ENCODE measurements at places on chromosomes 2 and 18. TPM values are rescaled to one million over a fixed set of nuclear protein-coding genes. Genes with fewer than 3 reads are reported as not detected.
A peak's percentile ranks its signal among the peaks of the same experiment; 100 is the strongest.

The CRYGA gene
- total RNA-seq = not detected

The GNLY gene
- 0.84 TPM for total RNA-seq

The SLC9A4 gene
- not detected for total RNA-seq

The SLC40A1 gene
- total RNA-seq = 80.9 TPM

The CERKL gene
- 0.17 TPM for total RNA-seq

The KIAA1328 gene
- 13.1 TPM for total RNA-seq

The C2orf74 gene
- total RNA-seq = 29.7 TPM

The ANKRD62 gene
- not detected for total RNA-seq

DNA sequence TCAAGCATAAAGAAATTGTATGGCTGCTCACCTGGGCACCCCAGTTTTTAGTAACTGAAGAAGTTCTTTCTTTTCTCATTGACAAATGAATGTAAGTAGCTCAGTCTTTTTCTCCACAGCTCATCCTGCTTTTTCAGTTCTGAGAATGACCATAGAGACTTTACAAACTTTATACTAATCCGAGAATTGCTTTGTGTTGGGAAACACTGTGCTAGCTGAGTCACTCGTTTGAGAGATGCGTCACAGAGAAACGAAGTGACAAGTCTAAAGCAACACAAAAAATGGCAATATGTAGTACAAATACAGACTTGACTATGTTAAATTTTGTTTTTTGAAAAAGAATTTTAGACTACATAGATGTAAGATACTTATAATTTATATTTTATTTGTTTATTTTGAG, 9.0 kb downstream of the LRRTM4 start:
- H3K27ac ChIP-seq = no peak overlapping the region
- H3K27me3 ChIP-seq = no peaks in the 10 kb centered on the region
- H3K4me1 ChIP-seq = no peaks in the 10 kb centered on the region
- H3K4me3 ChIP-seq = no peak overlapping the region
- no peak for DNase-seq

GRCh38 chr2:191857259-191857805, 10.4 kb upstream of the CAVIN2 start:
- peaks cover 23% of the 10 kb centered on the region for H3K4me1 ChIP-seq
- DNase-seq = no peak
- no peak overlapping the region for H3K4me3 ChIP-seq
- no peaks in the 10 kb centered on the region for H3K36me3 ChIP-seq

DNA sequence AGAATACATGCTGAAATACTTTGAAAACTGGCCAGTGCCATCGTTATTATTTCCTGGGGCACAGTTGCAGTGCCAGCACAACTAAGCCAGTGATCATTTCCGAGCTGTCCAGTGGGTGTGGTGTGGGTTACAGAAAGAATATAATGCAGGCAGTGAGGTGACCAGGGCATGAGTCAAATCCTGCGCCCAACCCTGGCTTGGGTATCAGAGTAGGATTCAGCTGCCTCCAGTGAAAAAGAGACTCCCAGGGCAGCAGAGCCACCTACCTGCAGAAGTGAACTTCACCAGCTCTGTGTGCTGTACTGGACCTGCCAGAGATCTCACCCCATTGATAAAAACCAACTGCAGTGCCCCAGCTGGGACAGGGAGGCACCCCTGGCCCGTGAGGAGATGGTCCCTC, 18.0 kb downstream of the SLC9A2 start:
- H3K36me3 ChIP-seq = no peaks in the 10 kb centered on the region
- H3K27me3 ChIP-seq = peaks cover 10% of the 10 kb centered on the region
- H3K4me1 ChIP-seq = no peaks in the 10 kb centered on the region
- DNase-seq = no peak
- no peak overlapping the region for H3K27ac ChIP-seq

DNA sequence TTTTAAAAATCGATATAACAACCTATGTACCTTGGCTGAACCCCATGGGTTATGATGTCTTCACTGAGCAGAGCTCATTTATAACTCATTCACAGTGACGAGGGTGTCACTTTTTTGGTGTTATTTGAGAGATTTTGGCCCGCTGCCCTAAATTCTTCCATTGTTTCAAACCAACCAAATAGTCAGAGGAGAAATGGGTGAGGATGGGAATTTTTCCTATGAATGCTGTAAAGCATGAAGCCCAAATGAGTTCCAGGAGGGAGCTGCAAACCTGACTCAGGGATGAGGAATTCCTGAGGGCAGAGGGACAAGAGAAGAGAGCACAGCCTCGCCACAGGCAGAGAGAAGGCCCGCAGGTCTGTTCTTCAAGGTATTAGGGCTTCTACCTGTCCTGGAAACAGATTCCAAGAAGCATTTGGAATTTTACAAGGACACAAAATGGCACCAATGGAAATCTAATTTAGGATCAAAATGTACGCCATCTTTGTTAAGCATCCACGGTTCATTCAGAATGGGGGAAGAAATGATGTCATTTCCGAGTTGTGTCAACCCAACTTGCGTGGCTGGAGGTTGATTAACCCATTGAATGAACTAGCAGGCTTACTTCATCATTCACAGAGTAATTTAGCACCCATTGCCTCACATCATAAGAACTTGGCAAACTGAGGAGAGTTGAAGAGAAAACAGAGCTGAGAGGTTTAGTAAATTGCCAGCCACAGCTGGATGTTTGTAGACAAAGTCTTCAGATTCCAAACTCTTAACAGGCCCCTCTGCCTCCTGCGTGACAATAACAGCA, 133.5 kb downstream of the LAMA3 start:
- peaks cover 19% of the 10 kb centered on the region for H3K4me1 ChIP-seq
- H3K27ac ChIP-seq = peak overlapping the region; percentile 11
- no peaks in the 10 kb centered on the region for H3K27me3 ChIP-seq
- peak; percentile 31 for DNase-seq
- no peaks in the 10 kb centered on the region for H3K36me3 ChIP-seq

DNA sequence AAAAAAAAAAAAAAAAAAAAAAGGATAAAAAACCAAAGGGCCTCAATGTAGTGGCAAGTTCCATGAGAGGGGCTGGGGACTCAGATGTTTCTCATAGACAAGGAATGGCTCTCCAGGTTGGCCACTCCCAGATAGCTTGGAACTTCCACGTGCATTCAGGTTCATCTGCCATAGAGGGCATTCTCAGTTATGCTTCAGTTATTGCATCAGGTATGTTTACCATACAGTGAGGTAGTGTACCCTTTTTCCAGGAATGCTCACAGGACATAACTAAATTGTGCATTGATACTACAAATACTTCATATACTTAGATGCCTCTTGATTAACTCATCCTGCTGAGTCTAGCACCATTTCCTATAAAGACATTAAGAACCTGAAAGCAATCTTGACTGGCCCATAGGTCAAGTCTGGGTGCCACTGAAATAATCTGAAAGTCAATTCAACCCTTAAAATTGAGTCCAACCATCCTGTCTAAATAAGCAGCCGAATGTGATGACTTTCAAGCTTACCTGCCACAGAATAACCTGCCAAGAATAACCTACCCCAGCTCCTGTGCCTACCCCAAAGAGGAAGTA, 14.6 kb upstream of the KLHL23 start:
- H3K4me3 ChIP-seq = no peak overlapping the region
- H3K27ac ChIP-seq = no peak overlapping the region
- no peaks in the 10 kb centered on the region for H3K27me3 ChIP-seq

- no peaks in the 10 kb centered on the region for H3K27me3 ChIP-seq
- no peak overlapping the region for H3K4me3 ChIP-seq
- H3K36me3 ChIP-seq = no peaks in the 10 kb centered on the region
- DNase-seq = no peak
- no peaks in the 10 kb centered on the region for H3K4me1 ChIP-seq
Observed at GRCh38 chr2:234414596-234414995, 82.3 kb downstream of the ARL4C start.

DNA sequence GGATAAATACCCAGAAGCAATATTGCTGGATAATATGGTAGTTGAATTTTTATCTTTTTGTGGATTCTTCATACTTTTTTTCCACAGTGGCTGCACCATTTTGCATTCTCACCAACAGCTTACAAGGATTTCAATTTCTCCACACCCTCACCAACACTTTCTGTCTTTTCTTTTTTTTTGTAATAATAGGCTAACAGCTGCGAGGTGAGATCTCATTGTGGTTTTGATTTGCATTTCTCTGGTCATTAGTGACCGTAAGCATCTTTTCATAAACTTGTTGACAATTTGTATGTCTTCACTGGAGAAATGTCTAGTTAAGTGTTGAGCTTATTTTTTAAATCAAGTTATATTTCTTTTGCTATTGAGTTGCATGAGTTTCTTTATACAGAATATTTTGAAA, 17.6 kb upstream of the SLC9A2 start:
- no peak overlapping the region for H3K4me3 ChIP-seq
- no peaks in the 10 kb centered on the region for H3K27me3 ChIP-seq
- H3K27ac ChIP-seq = no peak overlapping the region
- H3K4me1 ChIP-seq = no peaks in the 10 kb centered on the region
- H3K36me3 ChIP-seq = no peaks in the 10 kb centered on the region

DNA sequence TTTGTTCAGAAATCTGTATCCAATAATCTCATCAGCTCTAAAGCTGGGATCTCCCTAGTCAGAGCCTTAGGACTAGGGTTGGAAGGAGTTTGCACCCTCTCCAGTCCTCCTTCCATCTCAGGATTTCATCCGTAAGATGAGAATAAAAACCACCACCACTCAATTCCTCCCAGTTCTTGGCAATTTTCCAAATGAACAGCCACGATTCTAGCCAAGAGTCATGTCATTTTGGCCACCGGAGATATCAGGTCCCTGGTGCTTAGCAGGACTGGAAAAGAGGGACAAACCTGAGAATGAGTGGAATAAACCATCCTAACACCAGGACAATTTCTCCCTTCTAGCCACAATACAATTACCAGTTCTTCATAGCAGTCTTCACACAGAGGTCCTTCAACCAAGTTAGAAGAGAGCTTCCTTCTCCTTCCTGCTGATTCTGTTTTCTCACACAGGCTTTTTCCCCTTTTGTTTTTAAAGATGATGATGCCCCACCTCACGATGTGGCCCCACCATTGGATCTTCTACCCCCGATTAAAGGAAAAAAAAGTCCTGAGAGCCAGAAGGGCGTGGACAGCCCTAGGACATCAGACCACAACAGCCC, 36.2 kb downstream of the KIAA2012 start:
- no peak overlapping the region for H3K4me3 ChIP-seq
- no peak for DNase-seq
- no peaks in the 10 kb centered on the region for H3K36me3 ChIP-seq
- peaks cover 20% of the 10 kb centered on the region for H3K4me1 ChIP-seq
- H3K27ac ChIP-seq = no peak overlapping the region

GRCh38 chr18:59516356-59517155, 157.5 kb upstream of the LMAN1 start:
- H3K4me1 ChIP-seq = peaks cover 27% of the 10 kb centered on the region
- H3K27me3 ChIP-seq = no peaks in the 10 kb centered on the region
- no peak overlapping the region for H3K27ac ChIP-seq
- H3K4me3 ChIP-seq = no peak overlapping the region
- DNase-seq = no peak

DNA sequence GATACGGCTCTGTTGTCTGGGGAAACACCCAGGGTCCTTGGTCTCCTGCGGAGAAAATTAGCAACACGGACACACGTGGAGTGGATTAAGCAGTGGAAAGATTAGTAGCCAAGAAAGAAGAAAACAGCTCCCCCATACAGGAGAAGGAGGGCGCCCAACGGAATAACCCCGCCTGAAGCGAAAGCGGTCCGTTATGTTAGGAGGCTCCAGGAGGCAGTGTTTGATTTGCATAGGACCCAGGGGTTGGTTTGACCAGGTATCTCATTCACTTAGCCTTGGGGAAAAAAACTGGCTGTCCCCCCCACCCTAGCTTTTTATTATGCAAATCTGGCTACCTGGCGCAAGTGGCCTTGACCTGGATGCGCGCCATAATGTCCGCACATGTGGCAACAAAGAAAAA, 170.1 kb upstream of the KYNU start:
- no peak for DNase-seq
- no peaks in the 10 kb centered on the region for H3K36me3 ChIP-seq
- no peak overlapping the region for H3K27ac ChIP-seq
- no peaks in the 10 kb centered on the region for H3K4me1 ChIP-seq

DNA sequence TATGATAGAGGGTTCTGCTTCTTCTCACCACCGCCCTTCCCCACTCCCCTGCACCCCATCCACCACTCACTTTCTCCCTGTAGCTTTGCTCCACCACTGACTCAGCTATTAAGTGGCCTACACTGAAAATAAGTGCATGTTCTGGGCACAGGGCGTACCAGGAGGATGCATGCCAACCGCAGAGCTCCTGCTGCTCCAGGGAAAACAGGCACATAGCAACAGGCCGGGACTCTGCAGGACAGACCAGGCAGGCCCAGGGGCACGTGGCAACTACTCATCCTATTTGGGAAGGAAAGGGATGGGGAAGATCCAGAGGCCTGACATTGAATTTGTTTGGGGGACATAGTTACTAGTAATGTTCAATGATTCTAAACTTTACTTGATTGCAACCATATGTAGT, 28.4 kb downstream of the ARL4C start:
- no peak overlapping the region for H3K27ac ChIP-seq
- no peak for DNase-seq
- no peaks in the 10 kb centered on the region for H3K4me1 ChIP-seq
- H3K4me3 ChIP-seq = no peak overlapping the region
- no peaks in the 10 kb centered on the region for H3K27me3 ChIP-seq

Data from esophagus muscularis mucosa (tissue), 4 donors.